ENCODE measurements at places on chromosomes 1 and 21.

DNA sequence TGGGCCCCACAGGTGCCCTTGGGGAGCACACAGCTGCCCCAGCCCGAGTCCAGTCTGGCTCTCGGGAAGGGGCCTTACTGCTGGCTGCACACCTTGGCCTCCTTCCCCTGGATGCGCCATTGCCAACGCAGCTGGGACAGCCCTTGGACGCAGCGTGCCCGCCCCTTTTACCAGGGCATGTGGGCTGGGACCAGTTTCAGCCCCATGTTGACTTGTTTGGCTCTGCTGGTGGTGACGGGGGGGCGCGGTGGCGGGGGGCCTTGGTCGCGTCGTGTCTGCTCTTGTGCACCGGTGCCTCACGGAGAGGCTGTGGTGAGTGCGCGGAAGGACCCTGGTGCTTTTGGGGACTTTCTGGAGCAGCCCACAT is 19.6 kb downstream of the SKI start:
- no peak for DNase-seq

- no peak for DNase-seq
Observed at GRCh38 chr1:92707292-92707691, 77.6 kb downstream of the EVI5 start.

DNA sequence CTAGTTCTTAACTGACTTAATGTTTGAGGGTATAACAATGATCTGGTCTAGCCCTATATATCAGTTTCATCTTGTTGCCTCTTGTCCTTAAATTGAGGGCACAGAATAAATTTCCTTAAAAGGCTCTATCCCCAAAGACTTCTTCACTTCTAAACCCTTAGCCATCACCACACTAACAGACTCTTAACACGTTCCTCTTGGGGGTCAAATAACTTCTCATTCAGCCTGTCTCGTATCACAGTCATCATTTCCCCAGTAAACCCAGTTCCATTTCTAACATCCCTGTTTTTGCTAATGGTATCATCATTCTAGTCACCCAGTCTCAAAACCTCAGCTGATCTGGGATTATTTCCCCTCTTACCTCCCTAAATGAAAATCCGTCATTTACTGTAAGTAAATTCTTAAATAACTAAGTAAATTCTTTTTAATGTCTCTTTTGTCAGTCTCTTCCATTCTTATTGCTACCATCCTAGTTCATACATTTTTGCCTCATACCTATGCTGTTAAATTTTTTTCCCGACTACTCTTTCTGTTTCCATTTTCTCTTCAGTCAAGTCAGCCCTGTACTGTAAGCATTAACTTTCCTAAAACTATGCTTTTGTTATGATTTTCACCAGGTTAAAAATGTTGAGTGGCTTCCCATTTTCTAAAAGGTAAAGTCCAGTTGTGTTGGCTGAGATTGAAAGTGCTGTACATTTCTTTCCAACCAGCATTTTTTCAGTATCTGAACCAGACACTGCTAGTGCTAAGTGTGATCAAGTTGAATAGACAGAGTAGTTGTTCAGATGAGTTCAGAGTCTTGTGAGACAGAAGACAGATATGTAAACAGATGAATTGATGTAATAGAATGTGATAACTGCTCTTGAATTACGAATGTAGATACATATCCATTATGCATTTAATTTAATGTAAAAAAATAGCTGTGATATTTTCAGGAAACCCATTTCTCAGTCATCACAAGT is 6.9 kb downstream of the CTTNBP2NL start:
- no peak for DNase-seq

DNA sequence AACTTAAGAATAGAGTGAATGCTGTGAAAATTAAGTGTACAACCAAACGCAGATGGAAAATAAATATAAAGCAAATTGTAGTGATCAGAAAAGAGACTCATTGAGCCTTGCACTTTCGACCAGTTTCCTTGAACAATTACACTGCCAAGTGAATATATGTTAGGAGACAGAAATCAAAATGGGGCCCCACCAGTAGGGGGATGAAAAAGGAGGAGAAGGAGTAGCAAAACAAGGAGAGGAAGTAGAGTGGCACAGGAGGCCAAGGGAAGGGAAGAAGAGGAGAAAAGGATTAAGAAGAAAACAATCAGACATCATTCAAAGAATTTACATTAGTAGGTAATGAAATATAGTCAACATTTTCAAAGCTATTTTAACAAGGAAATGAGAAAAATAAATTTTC is 1770.6 kb downstream of the PLA2G4A start:
- DNase-seq: peak; percentile 61

DNA sequence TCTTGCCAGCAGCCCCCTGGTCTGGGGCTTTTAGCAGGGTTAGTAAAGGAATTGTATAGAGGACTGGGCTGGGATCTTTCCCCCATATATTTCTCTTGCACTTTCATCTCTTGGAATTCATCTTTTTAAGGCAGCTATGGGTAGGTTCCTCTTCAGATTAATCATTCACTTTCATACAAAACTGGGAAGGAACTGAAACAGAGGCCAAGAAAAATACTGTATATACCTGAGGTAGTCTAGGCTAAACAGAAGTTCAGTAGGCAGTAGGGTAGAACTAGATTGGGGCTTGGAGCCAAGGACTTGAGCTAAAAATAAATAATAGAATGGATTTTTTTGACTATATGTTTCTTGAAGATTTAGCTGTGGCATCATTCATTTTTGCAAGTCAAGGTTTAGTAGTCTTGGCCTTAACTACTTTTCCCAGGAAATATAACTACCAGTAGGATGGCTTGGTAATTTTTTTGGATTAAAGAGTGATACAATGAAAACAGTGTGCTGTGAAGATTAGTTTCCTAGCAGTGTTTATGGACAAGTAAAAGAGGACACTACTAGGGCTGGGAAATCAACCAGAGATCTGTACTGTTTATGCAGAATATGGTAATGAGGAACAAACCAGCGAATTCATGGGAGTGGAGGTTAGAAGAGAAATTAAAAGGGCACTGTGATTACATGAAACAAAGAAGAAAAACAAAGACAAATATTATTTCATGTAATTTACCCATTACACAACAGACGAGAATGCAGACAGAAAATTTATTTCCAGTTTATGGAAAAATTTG is 50.9 kb upstream of the PTGS2 start:
- DNase-seq: no peak

DNA sequence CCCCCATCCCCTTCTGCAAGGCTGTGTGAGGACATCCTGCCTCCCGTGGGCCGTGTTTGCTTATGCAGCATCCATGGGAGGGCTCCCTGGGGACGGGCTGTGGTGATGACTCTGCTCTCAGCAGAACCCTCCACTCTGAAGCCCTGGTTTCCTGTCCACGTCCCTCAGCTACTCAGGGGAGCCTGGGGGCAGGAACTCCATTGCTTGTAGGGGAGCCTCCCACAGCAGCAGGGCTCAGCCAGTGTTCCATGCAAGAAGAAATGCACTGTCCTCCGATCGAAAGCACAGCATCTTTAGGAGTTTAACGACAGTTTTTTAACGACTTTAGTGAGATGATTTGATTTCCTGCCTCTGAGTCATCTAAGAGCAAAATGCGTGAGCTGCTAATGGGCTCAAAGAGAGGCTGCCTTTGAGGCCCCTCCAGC is 8.3 kb upstream of the KCNAB2 start:
- no peak for DNase-seq

DNA sequence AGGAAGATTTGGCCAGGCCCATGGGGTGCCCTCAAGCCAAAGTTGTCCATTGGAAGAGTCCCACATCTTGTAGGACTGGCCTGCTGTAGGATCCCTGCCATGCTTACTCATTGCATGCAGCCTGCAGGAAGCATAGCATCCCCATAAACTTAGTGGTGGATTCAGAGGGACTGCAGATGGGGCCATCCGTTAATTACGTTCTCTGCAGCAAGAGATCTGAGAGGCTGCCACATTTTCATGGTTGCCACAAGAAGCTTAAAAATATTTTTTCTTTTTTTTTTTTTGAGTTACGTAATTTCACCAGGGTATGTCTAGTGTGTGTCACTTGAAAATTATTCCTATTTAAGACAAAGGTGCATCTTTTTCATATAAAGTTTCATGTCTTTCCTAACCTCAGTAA is 329.7 kb upstream of the USP24 start:
- no peak for DNase-seq

GRCh38 chr1:115105831-115106230 is 16.5 kb upstream of the TSPAN2 start:
- DNase-seq: no peak

- no peak for DNase-seq
Observed at GRCh38 chr1:13775459-13775858, 75.5 kb downstream of the PRDM2 start.

GRCh38 chr21:36703626-36704280 is 4.8 kb downstream of the SIM2 start:
- no peak for DNase-seq

GRCh38 chr1:80359666-80360065 is 1353.1 kb upstream of the ADGRL4 start:
- no peak for DNase-seq

- no peak for DNase-seq
Observed at GRCh38 chr1:226628612-226629155, 80.1 kb downstream of the STUM start.

DNA sequence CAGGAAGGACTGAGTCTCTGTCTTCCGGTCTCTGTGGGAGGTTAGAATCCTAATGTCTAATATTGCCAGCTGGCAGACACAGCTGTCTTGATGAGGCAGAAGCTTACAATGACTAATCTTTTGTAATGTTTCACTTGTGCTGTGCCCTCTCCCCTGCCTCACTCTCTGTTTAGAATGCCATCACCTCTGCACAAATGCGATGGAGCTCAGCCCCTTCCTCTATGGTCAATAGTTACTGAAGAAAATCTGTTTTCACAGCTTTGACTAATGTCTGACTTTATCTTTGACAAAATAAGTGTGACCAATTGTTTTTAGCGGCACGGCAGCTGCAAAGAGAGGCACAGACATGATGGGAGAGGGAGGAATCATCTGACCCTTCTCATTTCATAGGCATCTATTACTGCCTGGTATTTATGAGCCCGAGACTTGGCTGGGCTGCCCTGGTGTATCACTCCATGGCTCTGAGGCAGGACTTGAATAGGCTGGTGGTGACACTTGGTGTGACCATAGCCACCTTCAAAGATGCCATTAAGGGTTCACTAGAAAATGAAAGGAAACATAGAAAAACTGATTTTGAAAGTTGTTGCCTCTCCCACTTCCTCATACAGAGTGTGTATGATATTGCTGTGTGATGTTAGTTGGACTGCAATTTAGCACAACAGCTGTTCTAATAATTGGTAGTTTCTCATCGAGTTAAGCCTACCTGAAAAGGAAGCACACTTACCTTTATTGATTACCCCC is 163.2 kb upstream of the NBPF11 start:
- DNase-seq: no peak

DNA sequence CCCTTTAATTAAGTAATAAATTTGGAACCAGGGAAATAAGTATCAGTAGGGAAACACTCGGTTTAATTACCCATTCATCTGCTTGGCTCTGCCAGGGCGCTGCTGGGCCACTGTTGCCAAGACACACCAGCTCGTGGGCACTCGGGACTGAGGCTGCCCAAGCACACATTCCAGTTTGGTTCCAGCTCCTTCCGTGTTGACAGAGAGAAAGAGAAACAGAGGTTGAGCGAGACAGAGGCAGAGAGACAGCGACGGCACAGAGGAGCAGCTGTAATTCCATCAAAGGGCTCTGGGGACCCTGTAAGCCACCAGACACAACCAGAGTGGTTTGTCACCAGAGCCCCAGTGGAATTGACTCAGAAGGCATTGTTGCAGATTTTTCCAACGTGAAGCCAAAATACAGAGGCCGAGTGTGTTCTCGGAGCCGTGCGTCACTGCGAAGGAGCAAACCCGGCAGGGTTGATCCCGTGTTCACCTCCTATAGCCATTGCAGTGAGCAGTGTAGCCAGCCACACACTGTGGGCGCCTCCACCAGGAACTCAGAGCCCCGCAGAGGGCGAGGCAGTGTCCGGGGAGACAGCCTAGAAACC is 33.5 kb downstream of the SYF2 start:
- DNase-seq: peak; percentile 44

DNA sequence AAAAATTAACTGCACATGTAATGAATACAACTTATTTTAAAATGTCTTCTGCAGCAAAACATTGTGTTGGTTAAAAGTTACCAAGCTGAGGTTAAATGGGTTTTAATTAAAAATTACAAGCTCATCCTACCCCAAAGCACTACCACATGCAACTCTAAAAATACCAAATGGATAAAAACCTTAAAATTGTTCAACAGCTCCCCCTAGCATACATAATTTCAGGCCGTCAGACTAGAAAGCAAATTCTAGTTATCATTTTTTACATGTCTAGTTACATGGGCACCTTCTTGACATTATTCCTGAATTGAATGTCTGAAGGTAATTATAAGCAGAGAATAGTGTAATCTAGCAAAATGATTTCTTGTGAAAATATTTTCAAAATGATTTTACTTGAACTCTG is 176.5 kb downstream of the C1orf21 start:
- DNase-seq: no peak

DNA sequence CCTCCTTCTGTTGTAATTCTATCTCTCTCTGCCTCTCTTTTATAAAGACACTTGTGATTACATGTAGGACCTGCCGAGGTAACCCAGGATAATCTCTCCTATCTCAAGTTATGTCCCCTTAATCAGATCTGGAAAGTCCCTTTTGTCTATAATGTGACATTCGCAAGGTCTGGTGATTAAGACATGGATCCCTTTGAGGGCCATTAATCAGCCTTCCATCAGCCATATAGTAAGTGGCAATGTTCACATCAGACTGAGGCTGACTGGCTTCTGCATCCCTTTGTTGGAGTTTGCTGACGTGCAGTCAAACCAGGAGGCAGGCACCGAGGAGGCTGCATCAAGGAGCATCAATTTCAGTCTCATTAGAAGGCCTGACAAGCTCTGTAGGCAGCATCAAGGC is 209.6 kb downstream of the BACH1 start:
- DNase-seq: no peak

- peak; percentile 88 for DNase-seq
Observed at GRCh38 chr1:65264197-65264929, 45.0 kb upstream of the DNAJC6 start.

DNA sequence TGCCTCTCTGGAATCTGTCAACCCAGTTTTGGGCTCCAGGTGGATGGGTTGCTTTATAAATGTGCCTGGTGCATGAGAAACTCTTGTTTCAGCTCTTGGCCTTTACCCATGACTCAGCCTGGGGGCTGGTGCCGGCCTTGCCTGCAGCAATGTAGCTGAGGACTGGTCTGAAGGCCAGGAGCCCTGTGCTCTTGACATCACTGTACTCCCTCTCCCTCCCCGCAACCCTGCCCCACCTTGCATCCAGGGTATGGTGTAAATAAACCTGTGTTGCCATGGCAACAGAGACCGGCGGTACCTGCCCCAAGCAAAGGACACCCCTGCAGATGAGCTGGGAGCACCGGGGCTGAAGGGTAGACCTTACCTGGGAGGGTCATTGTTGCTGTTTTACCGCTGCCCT is 13.3 kb downstream of the FAM151A start:
- DNase-seq: peak; percentile 80

GRCh38 chr1:240998441-240999015 is 358.5 kb downstream of the RGS7 start:
- DNase-seq: no peak

All from GM23338 (cell line).